Stimulated activated CD8-positive, alpha-beta memory T cell treated with anti-CD3 and anti-CD28 coated beads, Interleukin-7, amount 100 ng/mL, for 1 hour (primary cell): ENCODE measurements at places on chromosomes 7 and 10.
A peak's percentile ranks its signal among the peaks of the same experiment; 100 is the strongest.

DNA sequence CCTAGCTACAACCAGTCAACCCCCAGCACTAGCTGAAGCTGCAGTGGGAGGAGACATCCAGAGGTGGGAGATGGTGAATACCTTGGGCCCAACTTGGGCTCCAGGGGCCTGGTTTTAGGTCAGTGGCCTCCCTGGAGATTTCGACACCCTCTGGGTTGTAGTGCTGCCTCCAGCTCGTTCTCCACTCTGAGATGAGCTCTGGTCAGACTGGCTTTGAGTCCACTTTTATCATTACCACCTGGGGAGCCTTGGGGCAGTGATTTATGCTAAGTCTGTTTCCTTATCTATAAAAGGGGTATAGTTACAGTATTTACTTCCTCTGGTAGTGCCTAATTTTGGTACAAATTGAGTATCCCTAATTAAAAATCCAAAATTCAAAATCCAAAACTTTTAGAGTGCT, 22.8 kb downstream of the PPIA start:
- DNase-seq, result no peak

GRCh38 chr7:78765943-78766729, 687.3 kb downstream of the MAGI2 start:
- no peak for DNase-seq

- no peak for DNase-seq
These were observed 436.8 kb downstream of the RPS24 start for GRCh38 chr10:78470267-78471103.

- no peak for DNase-seq
These were observed 340.8 kb upstream of the KLF6 start for GRCh38 chr10:4125776-4126175.

GRCh38 chr10:22852712-22853353, 75.0 kb upstream of the ARMC3 start:
- no peak for DNase-seq

DNA sequence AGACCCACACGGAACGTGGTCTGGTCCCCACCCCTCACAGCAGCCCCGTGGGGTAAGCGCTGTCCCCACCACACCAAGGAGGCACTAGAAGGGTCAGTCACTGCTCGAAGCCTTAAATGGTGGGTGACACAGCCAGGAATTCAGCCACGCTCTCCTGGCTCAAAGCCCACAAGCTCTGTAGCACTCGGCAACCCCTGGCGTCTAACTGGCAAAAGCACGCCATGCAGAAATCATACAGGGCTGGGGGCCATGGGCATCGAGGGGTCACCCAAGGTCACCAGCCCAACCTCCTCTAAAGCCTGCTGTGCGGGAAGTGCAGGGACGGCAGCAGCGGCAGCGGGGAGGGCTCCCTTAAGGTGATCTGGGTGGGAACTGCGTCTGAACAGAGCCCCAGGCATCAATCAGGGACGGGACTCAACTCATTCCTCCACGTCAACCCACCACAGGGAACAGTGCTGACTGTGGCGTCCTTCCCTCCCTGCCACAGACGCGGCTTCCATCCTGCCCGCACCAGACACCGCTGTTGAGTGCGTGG, 7.8 kb downstream of the GPER1 start:
- no peak for DNase-seq

DNA sequence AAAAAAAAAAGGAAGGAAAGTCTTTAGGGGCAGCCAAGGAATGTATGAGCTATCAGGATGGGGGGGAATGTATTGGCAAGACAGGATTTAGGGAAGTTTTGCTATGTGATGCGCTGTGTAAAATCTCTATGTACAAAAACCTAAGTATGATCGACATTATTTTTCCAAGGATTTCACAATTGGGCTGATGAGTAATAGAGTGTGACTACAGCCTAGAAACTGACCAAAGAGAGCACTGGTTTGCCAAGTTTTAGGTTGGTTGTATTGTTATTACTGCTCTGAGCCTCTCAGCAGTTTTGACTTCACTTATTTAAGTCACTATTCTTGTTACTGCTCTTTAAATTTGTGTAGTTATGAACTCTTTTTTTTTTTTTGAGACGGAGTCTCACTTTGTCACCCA, 107.3 kb downstream of the NRCAM start:
- no peak for DNase-seq

DNA sequence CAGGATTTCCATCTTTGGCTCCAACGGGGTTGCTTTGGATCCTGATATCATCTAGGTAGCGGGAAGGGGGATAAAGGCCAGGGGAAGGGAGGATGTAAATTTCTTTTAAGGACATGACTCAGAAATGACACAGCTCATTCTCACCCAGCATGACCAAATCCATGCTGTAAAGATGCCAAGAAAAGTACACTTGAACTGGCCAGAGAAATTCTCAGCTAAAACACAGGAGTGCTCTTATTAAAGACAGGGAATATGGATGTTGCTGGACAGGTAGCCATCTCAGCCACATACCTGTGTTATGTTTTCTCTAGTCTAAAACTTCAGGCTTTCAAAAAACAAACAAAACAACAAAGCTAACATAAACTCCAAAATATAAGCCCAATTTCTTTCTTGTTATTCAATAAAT, 68.3 kb downstream of the NAMPT start:
- no peak for DNase-seq

DNA sequence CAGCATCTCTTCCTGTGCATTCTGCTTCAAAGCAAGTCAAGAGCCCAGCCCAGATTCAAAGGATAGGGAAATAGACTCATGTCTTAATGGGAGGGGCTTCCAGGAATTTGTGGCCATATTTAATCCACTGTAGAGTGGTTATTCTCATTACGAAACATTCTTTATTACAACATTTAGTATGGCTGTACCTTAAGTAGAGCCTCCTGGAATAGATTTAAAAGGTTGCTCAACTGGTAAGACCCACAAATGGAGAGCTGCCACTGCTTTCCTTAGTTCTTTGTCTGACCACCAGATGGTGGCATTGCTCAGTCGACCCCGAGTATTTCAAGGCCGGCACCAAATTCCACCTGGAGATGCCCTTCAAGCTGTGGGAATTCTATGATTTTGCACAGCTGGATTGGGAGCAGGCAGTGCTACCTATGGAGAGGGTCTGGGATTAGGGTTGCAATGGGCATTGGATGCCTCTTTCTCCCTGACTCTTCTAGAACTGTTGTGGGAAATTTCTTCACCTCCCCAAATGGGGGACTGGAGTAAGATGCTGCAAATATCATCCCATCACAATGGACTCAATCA, 102.2 kb downstream of the RBM20 start:
- peak; percentile 10 for DNase-seq

GRCh38 chr7:106290319-106290718, 5.5 kb upstream of the NAMPT start:
- no peak for DNase-seq

- no peak for DNase-seq
These were observed 85.8 kb downstream of the CALD1 start for GRCh38 chr7:134865001-134865845.

- DNase-seq, result no peak
These were observed 12.8 kb upstream of the C10orf53 start for GRCh38 chr10:49666685-49667084.

DNA sequence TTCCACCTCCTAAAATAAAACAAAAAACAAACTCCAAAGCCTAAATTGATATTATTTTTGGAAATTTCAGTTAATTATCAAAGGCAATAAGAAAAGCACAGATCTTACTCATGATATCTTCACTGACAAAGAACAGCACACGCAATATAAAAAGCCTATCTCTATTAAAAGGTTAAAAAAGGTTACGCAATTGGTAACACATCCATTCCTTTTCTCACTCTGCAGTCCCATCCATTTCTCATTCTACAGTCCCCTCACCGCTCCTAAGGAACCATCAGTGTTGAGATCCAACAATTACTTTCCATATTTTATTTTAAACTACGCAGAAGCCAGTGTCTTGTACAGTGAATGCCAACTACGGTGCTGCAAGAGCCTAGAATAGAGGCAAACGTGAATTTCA, 1.3 kb downstream of the SEC61G start:
- DNase-seq, result no peak

GRCh38 chr10:14653271-14654161, 121.2 kb downstream of the FAM107B start:
- no peak for DNase-seq

DNA sequence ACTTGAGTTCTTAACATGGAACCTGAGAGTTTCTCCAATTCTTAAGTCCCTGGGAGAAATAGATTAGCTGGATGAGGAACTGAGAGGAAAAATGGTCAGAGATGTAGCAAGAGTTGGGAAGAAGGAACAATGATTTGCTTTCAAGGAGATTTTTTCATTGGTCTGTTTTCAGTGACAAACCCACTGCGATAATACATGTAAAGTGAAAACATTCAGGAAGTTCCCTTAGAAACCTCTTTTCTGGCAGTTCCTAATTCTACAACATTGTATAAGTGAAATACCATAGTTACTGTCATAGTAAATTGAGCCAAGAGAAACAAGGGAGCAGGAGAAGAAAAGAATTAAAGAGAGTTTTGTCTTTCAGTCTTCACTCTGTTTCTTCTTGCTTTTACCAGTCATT, 12.1 kb upstream of the MAGI2 start:
- no peak for DNase-seq

- no peak for DNase-seq
These were observed 5.2 kb upstream of the ACBD5 start for GRCh38 chr10:27245836-27246235.

GRCh38 chr7:73820013-73820412, 10.8 kb upstream of the CLDN4 start:
- no peak for DNase-seq

- DNase-seq, result no peak
These were observed 64.1 kb downstream of the ZMIZ1 start for GRCh38 chr10:79132681-79133381.

DNA sequence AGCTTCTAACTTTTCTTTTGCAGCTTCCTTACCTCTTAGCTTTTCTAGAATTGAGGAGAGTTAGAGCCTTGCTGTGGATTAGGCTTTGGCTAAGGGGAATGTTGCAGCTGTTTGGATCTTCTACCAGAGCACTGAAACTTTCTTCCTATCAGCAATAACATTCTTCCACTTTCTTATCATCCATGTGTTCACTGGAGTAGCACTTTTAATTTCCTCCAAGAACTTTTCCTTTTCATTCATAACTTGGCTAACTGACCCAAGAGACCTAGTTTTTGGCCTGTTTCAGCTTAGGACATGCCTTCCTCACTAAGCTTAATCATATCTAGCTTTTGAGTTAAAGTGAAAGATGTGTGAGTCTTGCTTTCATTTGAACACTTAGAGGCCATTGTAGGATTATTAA, 19.6 kb downstream of the MINPP1 start:
- DNase-seq, result no peak

DNA sequence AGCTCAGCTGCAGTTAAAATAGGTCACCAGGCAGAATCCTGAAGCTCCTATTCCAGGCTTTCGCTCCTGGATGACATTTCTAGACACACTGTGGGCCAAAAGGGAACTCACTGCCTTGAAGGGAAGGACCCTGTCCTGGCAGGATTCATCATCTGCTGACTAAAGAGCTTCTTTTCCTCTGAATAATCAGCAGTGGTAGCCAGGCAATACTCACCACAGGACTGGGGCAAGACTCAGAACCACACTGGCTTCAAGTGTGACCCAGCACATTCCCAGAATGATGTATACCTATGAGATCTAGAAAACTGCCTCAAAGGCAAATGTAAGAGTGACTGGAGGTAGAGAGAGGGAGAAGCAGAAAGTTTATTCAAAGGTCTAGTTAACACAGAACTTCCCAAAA, 29.5 kb upstream of the EBF3 start:
- no peak for DNase-seq

GRCh38 chr7:3897430-3898372, 596.6 kb downstream of the SDK1 start:
- peak; percentile 15 for DNase-seq

DNA sequence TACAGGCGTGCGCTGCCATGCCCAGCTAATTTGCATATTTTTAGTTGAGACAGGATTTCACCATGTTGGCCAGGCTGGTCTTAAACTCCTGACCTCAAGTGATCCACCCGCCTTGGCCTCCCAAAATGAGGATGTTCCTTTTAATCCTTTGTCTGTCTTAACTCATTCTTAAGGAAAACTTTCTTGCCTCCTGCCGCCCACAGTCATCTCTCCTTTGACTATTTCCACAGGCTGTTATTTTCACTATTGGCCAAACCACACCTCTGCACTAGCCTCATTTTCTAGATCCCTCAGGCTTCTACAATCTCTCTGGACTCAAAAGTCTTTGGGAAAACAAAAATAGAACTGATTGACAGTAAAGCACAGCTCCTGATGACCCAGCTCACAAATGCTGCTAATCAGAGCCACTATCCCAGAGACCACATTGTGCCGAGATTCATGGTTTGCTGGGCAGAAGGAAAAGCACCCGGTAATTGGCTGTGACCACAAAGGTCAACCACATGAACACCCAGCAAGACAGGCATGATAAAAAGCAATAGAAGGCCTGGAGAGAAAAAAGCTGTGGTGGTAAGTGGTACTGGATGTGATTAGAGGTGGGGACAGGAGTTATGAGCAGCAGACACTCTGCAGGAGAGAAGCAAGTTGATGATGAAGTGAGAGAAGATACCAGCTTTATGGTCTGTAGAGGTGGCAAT, 44.1 kb upstream of the ZNRF2 start:
- no peak for DNase-seq

DNA sequence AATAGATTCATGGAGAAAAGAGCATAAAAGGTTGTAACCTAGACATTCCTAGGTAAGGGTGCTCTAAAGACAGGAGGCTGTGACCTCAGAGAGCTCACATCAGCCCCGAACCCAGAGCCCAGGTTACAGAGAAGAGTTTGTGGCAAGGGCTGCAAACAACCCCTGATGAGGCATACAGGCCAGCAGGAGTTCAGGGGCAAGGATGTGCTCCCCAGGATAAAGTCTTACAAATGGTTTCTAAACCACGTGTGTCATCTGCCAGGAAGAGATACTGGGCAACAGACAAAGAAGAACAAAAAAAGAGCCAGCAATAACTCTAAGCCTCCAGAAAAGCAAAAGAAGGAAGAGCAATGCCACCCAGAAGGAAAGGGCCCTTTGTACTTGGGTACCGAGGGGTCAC, 27.7 kb downstream of the NCAPG2 start:
- no peak for DNase-seq

DNA sequence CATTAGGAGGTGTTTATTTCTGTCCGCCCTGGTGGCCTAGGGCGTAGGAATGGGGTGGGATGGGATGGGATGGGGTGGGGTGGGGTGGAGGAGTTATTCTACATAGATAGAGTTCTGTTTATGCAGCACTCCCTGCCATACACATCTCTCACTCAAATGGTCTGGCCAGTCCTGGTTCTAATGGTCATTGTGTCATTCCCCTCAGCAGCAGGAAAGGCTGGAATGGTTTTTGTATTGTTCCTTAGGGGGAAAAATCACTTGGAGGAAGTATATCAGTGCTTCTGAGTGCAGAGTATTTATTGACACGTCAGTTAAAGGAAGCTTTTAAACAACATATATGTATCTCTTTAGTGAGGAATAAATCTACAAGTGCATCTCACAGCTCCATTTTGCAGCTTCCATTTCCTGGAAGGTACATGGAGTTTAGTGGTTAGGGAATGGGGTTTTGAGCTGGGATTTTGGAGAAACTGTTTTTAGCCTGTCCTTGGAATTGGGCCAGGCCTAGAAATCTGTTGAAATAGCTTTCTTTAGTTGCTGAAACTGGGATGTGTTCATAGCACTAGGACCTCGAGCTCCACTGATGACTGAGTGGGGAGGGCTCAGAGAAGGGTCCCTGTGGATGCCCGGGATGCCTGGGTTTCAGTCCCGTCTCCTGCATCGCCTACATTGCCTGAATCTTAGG, 8.3 kb downstream of the TSPAN14 start:
- no peak for DNase-seq
